Osteoblast (primary cell): ENCODE measurements at places on chromosomes 2 and 18. TPM values are rescaled to one million over a fixed set of nuclear protein-coding genes. Genes with fewer than 3 reads are reported as not detected.

DNA sequence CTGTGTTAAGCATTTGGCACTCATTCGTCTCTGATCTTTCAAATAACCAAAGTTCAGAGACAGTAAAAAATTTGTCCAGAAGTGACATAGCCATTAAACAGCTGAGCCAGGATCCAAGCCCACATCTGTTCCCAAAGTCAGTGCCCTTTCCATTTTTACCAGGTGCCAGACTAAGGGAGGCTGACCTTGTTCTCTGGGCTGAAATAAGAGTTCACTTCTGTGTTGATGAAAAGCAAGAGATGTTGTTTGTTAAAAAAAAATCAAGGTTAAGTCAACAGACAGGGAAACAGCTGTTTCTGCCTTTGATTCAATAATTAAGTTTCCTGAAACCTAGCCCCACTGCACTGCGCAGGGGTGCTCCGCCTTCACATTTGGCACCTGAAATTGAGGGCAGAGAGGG, 117.1 kb downstream of the PRKRA start:
- no peaks in the 10 kb centered on the region for H3K36me3 ChIP-seq
- H3K4me1 ChIP-seq = no peaks in the 10 kb centered on the region
- no peak overlapping the region for H3K4me3 ChIP-seq
- H3K27me3 ChIP-seq = no peaks in the 10 kb centered on the region

- H3K27ac ChIP-seq = no peak overlapping the region
- H3K4me3 ChIP-seq = no peak overlapping the region
- H3K27me3 ChIP-seq = peaks cover 7% of the 10 kb centered on the region
- H3K36me3 ChIP-seq = no peaks in the 10 kb centered on the region
- DNase-seq = no peak
Observed at GRCh38 chr18:49669403-49669802, 107.5 kb downstream of the LIPG start.

DNA sequence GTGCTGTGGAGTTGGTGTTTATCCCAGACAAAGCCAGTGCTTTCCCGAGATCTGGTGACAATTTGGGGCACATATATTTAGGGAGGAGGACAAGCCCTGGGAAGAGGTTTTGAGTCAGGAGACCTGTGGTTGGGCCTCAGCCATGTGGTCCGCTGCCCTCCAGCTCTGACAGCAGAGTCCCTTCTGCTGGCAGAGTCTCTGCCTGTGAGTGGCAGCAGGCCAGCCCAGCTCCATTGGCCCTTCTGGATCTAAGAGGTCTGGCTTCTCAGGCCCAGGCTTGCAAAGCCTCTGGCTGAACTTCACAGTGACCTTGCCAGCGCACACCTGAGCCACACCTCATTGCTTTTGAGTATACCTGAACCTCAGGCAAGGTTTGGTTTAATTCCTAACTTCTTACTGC, 115.3 kb downstream of the BCL2L11 start:
- no peak for DNase-seq
- H3K4me3 ChIP-seq = no peak overlapping the region
- no peaks in the 10 kb centered on the region for H3K36me3 ChIP-seq
- H3K27ac ChIP-seq = no peak overlapping the region

GRCh38 chr2:16126517-16127275, 186.3 kb downstream of the MYCN start:
- H3K27ac ChIP-seq = no peak overlapping the region
- H3K4me3 ChIP-seq = no peak overlapping the region
- H3K27me3 ChIP-seq = no peaks in the 10 kb centered on the region

DNA sequence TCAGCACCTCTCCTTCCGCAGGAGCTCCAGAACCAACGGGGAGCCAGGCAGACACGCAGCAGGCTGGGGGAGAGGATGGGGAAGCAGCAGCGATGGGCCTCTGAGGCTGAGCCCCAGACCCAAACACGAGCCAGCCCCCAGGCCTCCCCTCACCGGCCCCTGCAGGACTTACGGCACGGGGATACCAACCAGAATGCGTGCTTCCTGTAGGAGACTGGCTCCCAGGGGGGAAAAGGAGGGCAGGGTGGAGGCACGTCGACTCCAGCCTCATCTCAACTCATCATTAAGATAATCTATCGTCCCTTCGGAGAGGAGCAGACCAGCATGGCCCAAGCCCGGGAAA, 495.1 kb upstream of the MYT1L start:
- no peak overlapping the region for H3K27ac ChIP-seq
- no peaks in the 10 kb centered on the region for H3K27me3 ChIP-seq
- H3K36me3 ChIP-seq = no peaks in the 10 kb centered on the region
- no peaks in the 10 kb centered on the region for H3K4me1 ChIP-seq

- no peaks in the 10 kb centered on the region for H3K4me1 ChIP-seq
- DNase-seq = no peak
- H3K4me3 ChIP-seq = no peak overlapping the region
- no peaks in the 10 kb centered on the region for H3K36me3 ChIP-seq
Observed at GRCh38 chr18:32770666-32771168, 2.1 kb downstream of the KLHL14 start.

CDH19 gene
- not detected in 2 replicates for total RNA-seq
